H9 (cell line): ENCODE measurements at places on chromosomes 7 and 10.
A peak's percentile ranks its signal among the peaks of the same experiment; 100 is the strongest.

GRCh38 chr10:74109452-74109851, 41.2 kb downstream of the AP3M1 start:
- no peak for DNase-seq

- no peak for DNase-seq
These were observed 327.3 kb upstream of the NRP1 start for GRCh38 chr10:33661580-33662336.

DNA sequence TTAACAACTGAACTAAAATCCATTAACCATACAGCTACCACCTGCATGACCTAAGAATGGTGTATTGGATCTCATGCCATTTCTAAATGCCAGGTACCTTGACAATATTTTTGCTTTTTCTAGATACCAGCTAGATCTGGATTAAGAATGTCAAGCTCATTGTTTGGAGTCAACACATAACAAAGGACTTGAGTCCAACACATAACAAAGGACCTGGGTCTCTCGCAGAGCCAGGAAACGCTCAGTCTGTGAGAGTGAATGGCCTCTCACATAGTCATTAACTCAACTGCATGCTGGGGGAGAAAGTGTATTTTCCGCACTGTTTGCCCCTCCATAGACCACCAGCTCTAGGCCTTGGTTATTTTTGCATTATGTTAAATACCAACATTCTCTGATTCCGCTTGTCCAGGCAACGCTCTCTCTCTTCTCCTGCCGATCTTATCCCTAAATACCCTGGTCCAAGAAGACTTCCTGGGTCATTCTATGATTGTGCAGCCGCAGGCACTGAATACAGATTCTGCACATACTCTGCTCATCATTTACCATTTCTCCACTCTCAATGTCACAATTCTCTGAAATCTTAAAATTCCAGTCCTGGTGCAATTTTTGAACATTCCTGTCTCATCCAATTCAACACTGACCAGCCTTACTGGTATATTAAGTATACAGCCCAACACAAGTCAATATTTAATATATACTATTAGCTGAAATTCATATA, 31.2 kb downstream of the ITIH5 start:
- DNase-seq: peak; percentile 70

GRCh38 chr7:74654811-74655210, 2.7 kb upstream of the GTF2I start:
- no peak for DNase-seq

DNA sequence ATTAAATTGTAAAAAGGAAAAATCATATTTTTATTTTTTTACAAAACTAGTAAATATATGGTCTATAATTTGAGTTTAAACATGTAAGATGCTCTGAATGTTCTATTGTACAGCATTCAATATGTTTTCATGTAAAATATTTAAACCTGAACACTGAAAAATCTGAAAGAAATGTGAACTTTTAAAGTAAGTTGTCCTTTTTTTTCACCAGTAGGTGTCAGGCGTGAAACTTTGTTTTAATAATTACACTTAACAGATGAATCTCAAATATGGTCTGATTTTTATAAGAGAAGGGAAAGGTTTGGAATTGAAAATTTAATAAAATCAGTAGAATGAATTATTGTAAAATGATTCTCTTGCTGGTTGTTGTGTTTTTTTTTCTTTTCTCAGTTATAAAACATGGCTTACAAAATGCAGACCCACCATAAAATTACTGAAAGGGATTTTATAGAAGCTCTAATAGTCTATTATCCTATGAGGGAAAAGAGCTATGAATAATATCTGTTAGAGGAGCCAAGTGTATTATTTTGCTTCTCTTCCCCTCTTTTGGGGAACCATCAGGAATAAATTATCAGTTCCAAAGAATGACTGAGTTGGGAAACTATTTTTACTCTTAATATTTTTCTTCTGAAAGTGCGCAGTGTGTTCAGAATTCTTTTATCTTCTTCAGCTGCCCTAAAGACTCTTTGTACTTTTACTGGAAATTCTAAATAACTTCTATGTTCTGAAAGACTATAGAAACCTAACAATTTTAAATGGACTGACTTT, 217.7 kb upstream of the FZD1 start:
- no peak for DNase-seq

DNA sequence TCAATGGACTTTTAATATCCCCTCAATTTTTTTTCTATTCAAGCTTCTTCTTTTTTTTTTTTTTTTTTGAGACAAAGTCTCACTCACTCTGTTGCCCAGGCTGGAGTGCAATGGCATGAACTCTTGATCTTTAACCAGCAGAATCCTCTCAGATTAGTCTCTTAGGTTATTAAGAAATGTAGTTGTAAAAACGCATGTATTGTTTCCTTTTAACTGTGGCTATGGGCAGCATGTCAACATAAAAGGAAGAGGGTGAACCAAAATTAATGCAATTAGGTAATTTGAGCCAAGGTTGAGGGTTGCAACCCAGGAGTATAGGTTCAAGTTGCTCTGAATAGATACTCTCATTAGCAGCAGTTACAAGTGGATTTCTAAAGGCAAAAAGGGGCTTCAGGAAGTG, 4.3 kb upstream of the GSTO1 start:
- no peak for DNase-seq

- DNase-seq: no peak
These were observed 31.3 kb upstream of the GJD4 start for GRCh38 chr10:35573796-35574195.

DNA sequence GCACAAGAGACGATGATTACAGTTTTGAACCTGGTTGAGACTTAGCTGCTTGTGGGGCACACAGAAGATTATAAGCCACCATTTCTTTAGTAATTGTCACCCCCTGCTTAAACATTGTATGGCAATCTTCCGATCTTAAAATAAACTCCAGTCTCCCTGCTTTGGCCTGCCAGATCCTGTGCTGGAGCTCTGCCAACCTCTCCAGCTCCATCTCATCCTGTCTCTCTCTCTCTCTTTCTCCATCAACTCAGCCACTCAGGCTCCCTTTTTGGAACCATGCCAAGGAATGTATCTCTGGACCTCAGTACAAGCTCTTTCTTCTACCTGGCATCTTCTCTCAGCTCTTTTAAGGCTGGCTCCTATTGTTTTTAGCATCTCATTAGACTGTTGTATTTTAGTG, 1053.2 kb downstream of the REEP3 start:
- no peak for DNase-seq

DNA sequence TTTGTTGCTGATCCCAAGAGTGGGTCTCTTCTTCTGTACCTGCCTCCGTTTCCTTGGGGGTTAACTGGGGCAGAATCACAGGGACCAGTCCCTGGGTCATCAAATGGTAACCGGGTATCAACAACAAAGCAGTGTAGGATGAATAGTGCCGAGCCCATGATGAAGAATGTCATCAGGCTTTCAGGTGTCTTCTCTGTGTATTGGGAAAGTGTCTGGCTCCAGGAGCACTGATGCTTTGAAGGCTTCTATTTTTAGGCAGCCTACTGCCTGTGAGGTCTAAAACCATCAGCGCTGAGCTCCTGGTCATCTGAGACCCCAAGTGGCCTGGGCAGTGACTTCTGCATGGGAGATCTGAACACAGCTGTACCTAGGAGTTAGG, 48.2 kb upstream of the SHH start:
- DNase-seq: no peak

DNA sequence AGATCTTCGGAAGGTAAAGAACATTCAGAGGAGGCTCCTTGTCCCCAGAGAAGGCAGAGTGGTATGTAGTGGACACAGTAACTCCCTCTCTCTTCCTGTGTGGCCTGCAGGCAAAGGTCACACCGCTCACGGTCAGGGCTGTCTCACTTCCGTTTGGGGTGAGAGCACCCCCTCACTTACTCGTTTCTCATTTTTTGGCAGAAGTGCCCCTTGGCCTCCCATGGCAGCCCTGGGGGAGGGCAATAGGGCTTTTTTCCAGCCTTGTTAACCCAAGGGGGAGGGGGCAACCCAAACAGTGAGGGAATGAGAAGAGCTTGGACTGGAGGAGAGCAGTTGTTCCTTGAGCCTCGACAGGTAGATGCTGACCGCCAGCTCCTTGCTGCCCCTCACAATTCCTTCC, 31.8 kb upstream of the SRGN start:
- DNase-seq: no peak

DNA sequence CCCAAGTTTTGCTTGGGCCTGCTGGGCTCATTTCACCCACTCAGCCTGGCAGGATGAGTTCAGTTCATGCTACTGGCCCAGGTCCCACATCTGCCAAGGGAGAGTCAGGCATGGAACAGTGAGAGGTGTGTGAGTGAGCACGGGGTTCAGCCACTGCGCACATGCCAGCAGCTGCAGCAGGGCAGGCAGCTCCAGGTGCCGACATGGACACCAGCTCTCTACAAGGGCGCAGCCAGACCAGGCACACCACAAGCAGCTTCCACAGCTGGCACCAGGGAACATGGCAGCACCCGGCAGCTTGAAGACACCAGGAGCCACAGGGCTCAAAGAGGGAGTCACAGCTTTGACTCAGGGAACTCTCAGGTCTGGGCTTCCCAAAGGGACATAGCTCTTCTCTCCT, 938.0 kb downstream of the SORCS3 start:
- DNase-seq: no peak

GRCh38 chr10:35942057-35942456, 300.0 kb upstream of the FZD8 start:
- DNase-seq: no peak
